Panc1 (cell line): ENCODE measurements at places on chromosomes 1 and 21. TPM values are rescaled to one million over a fixed set of nuclear protein-coding genes. Genes with fewer than 3 reads are reported as not detected.

The FMN2 gene
- total RNA-seq, result 1.9 TPM

The TRIM17 gene
- total RNA-seq, result 1.2 TPM

The GRHL3 gene
- 16.7 TPM for total RNA-seq

The LIPI gene
- not detected for total RNA-seq

The INTS7 gene
- 35.5 TPM for total RNA-seq

The SEMA4A gene
- total RNA-seq, result 0.21 TPM

The CYP4A11 gene
- total RNA-seq, result not detected

The MCOLN3 gene
- total RNA-seq, result 14.2 TPM

The PEX10 gene
- total RNA-seq, result 49.8 TPM

The GCSAML gene
- not detected for total RNA-seq

The TNFSF4 gene
- 0.13 TPM for total RNA-seq

The OR6N1 gene
- total RNA-seq, result not detected

The TMIGD3 gene
- total RNA-seq, result not detected

The FHAD1 gene
- total RNA-seq, result 0.23 TPM

The KLHL17 gene
- total RNA-seq, result 58.8 TPM

The LCE2A gene
- total RNA-seq, result not detected

The PI4KB gene
- total RNA-seq, result 52.7 TPM

The ITLN2 gene
- not detected for total RNA-seq

The TSPEAR gene
- not detected for total RNA-seq

The FRRS1 gene
- total RNA-seq, result 1.2 TPM

The C8B gene
- total RNA-seq, result not detected

The GPR37L1 gene
- 0.44 TPM for total RNA-seq

The ACTA1 gene
- not detected for total RNA-seq

The GJB3 gene
- 0.15 TPM for total RNA-seq

The BRDT gene
- not detected for total RNA-seq

The C4BPB gene
- 0.62 TPM for total RNA-seq

The AIRE gene
- total RNA-seq, result not detected

The WNT9A gene
- total RNA-seq, result 26.5 TPM

The RGS16 gene
- 0.23 TPM for total RNA-seq

The EFNA3 gene
- 2.3 TPM for total RNA-seq

The CR1L gene
- total RNA-seq, result not detected

The NSUN4 gene
- total RNA-seq, result 23.6 TPM

The GLIS1 gene
- 0.28 TPM for total RNA-seq

The FMOD gene
- total RNA-seq, result not detected

The C1orf87 gene
- not detected for total RNA-seq
